Right atrium auricular region (tissue), 2 donors: ENCODE measurements at places on chromosomes 4 and X. TPM values are rescaled to one million over a fixed set of nuclear protein-coding genes. Genes with fewer than 3 reads are reported as not detected.

Gene ZC4H2
- total RNA-seq = 12.1 TPM

Gene BST1
- total RNA-seq = 9.5 TPM

Gene GAGE2A
- not detected for total RNA-seq

- DNase-seq = no peak
Measured at GRCh38 chrX:48713847-48714246, 17.3 kb downstream of the SUV39H1 start.

DNA sequence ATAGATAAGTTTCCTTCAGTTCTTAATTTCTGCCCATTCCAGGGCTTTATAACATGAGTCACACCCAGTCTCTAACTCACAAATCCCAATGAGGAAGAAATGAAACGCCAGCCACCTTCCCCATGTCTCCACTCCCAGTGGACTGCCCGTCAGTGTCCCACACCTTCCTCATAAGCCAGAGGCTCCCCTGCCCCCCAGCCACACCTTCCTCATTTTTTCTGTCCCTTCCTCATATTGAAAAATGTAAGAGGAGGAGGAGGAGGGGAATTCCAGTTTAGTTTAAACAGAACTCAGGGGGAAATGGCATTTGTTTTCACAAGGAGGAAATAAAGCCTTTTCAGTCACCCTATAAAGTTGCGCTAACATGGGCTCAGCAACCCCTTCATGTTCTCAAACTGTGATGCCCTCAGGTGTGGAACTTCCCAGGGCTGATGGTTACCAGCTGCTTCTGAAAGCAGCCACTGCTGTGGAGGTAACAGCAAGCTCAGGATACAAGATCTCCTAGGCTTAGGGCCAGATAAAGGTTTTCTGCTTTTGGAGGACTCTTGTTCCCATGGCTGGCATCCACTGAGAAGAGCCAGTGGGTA, 97.8 kb downstream of the PARM1 start:
- DNase-seq = no peak
